ENCODE measurements at places on chromosomes 4 and X.

GRCh38 chr4:184114431-184114830, 103.2 kb downstream of the ENPP6 start:
- no peak for DNase-seq

- DNase-seq = peak; percentile 17
Measured at GRCh38 chr4:164977243-164978164, at the start of gene TRIM61. Gene TRIM61, minus strand, starts transcription at chr4:164977657. Its CDS starts 7,655 bp downstream, at chr4:164970002.

DNA sequence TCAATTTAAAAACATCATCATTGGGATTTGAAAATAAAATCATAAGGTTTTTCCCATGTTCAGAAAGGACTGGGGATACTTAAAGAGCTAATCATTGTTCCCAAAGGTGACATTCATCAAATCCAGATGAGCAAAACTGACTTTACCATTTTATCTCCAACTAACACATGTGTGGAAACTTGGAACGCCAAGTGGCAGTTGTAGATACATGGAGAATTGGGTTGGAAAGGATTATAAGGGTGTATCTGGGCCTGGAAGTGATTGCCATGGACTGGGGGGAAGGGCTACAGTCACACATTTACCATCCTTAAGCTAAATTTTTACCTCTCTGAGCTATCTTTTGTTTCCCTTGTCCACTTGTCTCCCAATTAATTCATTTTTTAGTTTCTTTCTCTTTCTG, 203.4 kb downstream of the SLC39A8 start:
- no peak for DNase-seq

- no peak for DNase-seq
Measured at GRCh38 chr4:28010577-28011240, 1150.1 kb downstream of the STIM2 start.

GRCh38 chr4:10095296-10095991, 21.2 kb downstream of the WDR1 start:
- no peak for DNase-seq

GRCh38 chr4:94306713-94307112, 35.9 kb downstream of the HPGDS start:
- DNase-seq = no peak

DNA sequence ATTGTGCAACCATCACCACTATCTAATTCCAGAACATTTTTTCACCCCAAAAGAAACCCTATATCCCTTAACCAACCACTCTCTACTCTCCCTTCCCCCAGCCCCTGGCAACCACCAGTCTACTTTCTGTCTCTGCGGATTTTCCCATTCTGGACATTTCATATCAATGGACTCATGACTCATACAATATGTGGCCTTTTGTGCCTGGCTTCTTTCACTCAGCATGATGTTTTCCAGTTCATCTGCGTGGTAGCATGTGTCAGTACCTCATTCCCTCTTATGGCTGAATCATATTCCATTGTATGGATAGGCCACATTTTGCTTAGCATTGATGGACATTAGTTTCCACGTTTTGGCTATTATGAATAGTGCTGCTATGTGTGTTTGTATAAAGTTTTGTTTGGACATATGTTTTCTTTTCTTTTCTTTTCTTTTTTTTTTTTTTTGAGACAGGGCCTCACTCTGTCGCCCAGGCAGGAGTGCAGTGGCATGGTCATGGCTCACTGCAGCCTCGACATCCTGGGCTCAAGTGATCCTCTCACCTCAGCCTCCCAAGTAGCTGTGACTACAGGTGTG, 335.4 kb downstream of the BCOR start:
- DNase-seq = no peak

DNA sequence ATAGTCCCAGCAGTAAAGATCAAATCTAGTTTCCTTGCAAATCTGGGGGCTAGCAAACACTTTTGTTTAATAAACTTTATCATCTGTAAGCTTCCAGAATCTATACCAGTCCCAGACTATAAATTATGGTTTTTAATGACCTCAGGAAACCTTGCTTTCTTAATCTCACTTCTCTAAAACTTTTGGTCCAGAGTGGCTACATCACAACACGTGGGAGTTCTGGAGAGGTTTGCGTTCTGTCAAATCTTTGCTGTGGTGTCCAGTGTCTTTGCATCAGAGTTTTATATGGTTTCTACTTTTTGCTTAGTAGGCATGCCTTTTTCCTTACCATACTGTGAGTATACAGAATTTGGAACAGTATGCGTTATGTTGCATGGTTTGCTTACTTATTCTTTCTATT, 193.9 kb downstream of the ANK2 start:
- no peak for DNase-seq

GRCh38 chr4:142358656-142359055, 487.4 kb downstream of the INPP4B start:
- no peak for DNase-seq

DNA sequence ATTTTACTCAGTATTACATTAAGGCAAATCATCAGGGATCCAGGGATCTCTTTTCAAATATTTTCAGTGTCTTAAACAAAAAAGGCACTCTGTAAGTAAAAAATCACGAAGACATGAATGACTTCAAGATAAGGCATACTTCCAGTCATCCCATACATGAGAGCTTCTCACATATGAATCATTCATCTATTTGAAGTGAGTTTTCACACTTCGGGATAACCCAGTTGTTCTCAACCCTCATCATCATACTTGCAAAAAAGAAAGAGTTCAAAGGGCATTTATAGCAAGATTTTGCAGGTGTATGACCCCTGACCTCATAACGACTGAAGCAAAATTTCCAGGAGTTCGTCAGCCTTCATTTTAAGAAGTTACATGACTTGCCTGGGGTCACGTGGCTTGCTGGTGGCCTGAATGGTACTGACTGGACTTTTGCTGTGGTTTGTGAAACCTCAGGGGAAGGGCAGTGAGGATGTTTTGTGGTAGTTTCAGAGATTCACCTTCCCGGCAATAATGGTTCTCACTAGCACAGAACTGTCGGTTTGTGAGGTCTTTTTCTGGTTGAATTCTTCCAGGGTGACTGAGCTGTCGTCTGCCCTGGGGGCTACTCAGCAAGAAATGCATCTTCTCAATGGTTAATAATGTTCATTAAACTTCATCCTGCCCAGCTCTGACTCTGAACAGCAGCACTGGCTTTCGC, 115.8 kb upstream of the SHISA3 start:
- DNase-seq = no peak

DNA sequence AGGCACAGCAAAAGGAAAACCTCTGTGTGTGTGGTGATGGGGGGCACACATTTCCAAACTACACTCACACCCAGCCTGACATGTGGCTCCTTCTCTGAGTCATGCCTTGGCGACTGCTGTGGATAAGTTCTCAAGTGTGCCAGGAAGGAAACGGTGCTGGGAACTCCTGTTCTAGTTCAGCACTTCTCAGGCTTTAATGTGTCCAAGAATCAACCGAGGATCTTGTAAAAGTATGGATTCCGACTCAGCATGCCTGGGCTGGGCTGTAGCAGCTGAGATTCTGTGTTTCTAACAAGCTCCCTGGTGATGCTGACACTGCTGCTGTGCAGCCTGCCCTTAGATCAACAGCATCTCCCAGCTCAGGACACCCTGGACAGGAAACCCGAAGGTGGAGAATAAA, 20.2 kb downstream of the CLNK start:
- DNase-seq = no peak

GRCh38 chr4:142021761-142022160, 385.4 kb downstream of the IL15 start:
- no peak for DNase-seq

- no peak for DNase-seq
Measured at GRCh38 chrX:40617566-40617965, 5.7 kb upstream of the MPC1L start.

DNA sequence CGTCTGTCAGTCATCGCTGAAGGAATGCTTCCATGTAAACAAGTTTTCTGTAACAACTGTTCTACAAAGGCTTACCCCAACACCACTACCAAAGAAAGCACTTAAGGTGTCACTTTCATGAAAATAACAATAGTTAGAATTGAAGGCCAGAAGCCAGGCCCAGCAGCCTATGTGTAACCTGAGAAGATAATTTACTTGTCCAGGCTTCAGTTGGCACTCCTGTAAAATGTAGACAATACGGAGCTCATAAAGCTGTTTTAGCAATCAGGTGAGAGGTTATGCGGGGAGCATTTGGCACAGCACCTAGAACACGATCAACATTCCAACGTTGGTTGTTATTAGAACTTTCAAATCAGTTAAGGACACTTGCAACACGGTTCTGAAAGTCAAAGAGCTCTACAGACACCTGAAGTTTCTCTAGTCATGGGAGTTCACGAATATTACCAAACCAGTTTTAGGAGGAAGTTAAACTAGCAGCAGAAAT, 15.7 kb downstream of the ADGRA3 start:
- DNase-seq = no peak

- no peak for DNase-seq
Measured at GRCh38 chrX:30831082-30831481, 58.0 kb downstream of the TAB3 start.

DNA sequence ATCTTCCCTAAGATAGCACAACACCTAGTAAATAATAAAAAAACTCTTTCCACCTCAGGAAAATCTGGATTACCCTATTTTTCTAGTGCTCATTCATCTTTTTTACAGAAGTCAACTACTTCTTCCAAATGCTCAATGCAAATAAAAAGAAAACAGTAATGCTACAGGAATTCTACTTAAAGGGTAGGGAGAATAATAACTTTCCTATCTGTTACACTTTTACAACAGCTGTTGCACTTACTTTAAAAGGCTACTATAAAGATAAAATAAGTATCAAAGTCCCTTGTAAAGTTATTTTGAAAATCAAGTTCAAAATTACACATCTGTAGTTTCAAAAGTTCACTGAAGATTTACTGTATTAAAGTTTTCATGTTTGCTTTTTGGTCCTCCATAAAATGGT, 37.6 kb downstream of the THOC2 start:
- DNase-seq = no peak

DNA sequence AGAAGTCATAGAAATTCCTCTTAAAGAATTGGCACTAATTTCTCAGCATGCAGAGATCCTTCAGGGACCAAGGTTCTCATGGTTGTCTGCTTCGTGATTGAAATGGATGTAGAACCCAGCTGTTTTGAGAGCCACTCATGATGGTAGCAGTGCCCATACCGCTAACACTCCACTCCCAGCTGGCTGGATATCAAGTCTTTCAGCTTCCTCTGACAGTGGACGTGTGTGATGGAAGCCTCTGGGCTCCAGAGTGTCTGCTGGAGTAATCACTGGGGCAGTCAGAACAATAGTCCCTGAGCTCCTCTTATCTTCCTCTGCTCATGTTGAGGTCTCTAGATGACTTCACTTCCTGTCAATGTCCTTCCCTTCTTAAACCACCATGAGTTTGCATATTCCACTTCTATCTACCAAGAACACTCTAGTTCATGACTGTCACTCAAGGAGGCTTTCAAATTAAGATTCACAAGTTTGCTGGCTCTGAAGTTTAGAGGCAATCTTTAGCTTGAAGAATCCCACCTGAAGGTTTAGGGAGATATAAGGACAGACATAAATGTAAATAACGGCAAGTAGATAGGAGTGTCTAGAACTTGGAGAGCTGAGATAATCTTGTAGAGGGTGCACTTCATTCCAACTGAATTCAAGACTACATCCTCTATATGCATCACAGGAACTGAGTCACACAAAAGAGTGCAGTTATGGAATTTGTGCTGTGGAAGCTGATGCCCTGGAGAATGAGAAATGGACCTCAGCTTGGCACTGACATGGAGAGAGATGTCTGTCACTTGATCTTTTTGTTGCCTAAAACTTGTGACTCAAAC, 64.5 kb upstream of the WDR1 start:
- no peak for DNase-seq

GRCh38 chr4:86500527-86500926, 93.6 kb upstream of the PTPN13 start:
- DNase-seq = no peak

GRCh38 chrX:16977771-16978170, 31.3 kb downstream of the REPS2 start:
- no peak for DNase-seq

- no peak for DNase-seq
Measured at GRCh38 chrX:77740376-77740905, 45.6 kb downstream of the ATRX start.

- DNase-seq = no peak
Measured at GRCh38 chrX:132181364-132181763, 37.9 kb downstream of the RAP2C start.

- no peak for DNase-seq
Measured at GRCh38 chrX:148915474-148915873, 415.1 kb downstream of the AFF2 start.
